GM12891 (cell line): ENCODE measurements at places on chromosomes 12 and 14.
A peak's percentile ranks its signal among the peaks of the same experiment; 100 is the strongest.

GRCh38 chr14:100603341-100604120, 16.3 kb upstream of the BEGAIN start:
- no peak for DNase-seq

DNA sequence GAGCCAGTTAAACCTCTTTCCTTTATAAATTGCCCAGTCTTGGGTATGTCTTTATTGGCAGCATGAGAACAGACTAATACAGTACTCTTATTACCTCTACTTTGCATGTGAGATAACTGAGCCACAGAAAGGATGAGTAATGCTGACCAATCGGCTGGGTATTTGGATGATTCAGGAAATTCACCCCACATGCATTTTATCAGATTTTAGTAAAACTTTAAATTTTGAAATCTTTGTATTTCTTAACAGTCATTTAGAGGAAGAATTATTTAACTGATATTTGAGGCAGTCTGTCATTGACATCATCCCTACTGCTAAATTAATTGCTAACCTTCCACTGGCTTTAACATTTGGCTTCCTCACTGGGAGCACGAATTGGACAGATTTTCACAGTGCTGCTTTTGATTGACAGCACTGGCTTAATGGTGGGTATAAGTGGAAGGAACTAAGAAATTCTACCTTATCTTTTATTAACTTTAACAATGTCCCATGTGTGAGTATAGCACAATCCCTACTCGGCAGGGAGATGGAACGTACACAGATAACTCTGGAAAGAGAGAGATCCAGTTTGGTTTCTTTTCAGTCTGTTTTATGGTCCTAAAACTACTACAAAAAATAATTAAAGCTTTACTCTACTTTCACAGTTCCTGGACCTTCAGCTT, 261.0 kb downstream of the DACT1 start:
- no peak for DNase-seq

- peak; percentile 1 for DNase-seq
These were observed 362.6 kb upstream of the CLEC14A start for GRCh38 chr14:38618514-38618913.

DNA sequence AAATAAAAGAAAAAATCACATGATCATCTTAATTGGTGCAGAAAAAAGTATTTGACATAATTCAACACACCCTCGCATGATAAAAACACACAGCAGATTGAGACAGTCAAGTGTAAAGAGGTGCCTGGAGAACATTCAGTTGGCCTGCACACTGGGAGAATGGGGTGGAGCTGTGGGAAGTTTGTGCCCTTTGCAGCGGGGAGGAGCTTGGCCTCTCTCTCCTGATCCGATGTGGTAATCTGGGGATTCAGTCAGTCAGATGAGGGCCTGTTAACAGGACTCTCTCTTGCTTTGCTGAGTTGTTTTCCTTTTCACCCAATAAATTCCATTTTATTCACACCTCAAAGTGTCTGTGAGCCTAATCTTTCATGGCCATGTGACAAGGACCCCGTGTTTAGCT, 5.9 kb downstream of the SERPINA6 start:
- no peak for DNase-seq
